NCI-H510A (cell line): ENCODE measurements at places on chromosomes 4 and X.
A peak's percentile ranks its signal among the peaks of the same experiment; 100 is the strongest.

- no peak for DNase-seq
Observed at GRCh38 chr4:189305500-189305899, 635.2 kb upstream of the FRG1 start.

- DNase-seq: no peak
Observed at GRCh38 chr4:41102414-41103092, 111.8 kb downstream of the APBB2 start.

DNA sequence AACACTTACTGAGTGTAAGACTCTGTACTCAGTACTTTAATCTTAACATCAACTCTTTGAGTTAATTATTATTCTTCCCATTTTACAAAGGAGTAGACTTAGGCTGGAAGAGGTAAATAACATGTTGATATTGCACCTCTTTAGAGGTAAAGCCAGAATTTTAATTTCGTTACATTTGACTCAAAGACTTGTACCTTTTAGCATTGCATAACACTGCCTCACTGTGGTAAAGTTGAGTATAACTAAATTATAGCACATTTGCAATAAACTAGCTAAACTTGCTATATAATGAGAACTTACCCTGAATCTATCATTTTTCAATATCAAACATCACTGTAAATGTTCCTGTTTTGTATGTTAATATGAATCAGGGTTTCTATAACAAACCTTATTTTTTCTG lies 218.5 kb downstream of the PRR32 start:
- DNase-seq: no peak

- no peak for DNase-seq
Observed at GRCh38 chr4:86848732-86849619, at the start of gene SLC10A6. Gene SLC10A6 (minus strand): TSS chr4:86849384. CDS start chr4:86849115, 269 bp downstream.

- DNase-seq: peak; percentile 59
Observed at GRCh38 chr4:99946356-99947189, at the start of gene DNAJB14. Gene DNAJB14 (minus strand): TSS chr4:99946618. CDS start chr4:99946571, 47 bp downstream.

- no peak for DNase-seq
Observed at GRCh38 chrX:151687635-151688034, 7.6 kb upstream of the PRRG3 start.
